ENCODE measurements at places on chromosomes 5 and 9.

DNA sequence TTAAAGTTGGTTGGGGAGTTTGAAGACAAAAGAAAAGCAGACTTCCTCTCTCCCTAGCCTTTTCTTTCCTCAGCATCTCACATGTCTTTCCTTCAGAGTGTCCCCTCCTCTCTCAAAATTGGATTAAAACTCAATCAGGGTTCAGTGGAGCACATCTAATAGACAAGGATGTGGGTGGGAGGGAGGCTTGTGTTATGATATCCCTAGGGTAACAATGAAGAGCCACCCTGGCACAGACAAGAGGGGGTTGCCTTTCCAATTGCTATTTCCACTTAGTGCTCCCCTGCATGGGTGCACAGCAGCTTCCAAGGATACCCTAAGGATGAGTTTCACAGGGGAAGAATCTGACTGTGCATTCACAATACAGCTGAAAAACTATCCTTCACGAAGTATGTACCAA is 585.2 kb upstream of the C9orf72 start:
- DNase-seq: no peak

DNA sequence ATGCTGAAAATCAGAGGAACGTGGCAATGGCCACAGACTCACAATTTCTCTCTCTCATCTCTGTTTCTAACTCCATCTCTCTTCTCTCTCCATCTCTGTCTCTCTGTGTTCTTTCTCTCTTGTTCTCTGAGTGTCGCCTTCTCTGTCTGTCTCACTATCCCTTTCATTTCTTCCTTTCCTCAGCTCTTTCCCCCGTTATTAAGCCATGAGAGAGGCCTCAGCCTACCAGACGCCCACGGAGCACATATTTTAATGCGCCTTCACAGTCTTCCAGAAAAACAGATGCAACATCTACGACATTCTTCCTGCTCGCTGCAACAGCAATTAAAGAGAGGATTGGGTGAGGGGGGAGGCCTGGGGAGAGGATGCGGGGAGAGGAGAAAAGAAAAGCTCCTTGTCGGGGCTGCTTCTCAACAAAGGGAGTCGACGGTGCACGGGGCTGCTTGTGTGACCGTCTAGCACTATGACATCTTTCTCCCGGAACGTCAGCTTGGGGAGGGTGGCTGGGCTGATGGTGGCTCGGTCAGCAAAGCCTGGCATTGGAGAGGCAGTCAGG is 37.7 kb upstream of the NEURL1B start:
- DNase-seq: no peak

DNA sequence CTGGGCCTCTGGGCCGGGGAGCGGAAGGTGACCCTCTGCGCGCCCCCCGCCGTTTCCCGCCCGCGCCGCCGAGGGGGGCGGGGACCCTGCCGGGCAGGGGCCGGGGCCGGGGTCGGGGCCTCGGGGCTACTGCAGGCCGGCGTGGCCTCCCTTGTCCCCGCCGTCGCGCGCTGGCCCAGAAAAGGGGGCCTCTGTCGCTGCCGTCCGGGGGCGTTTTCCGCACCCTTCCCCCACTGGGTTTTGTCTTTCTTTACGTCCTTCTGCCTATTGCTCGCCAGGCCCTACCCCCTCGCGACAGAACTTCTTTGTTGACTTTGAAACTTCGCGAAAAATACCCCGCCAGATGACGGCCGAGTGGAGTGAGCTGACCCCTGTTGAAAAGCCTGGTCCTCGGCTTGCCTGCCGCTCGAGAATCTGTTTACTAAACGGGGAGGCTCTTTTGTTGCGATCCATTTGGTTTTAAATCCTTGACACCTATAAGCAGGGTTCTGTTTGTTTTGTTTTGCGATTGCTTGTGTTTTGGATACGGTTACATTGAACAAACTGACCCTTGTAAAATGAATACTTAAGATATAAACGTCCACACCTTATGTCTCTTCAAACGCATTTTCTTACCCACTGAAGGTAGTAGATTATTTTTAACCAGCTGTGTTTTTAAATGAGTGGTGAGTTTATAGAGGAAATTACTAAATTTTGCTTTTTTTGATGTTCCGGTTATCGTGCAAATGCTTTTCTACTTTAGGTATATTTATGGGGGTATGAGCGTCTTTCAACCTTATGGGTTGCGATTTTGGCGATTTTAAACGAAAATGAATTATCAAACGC is 765 bp downstream of the MARCHF6 start:
- DNase-seq: peak; percentile 41

DNA sequence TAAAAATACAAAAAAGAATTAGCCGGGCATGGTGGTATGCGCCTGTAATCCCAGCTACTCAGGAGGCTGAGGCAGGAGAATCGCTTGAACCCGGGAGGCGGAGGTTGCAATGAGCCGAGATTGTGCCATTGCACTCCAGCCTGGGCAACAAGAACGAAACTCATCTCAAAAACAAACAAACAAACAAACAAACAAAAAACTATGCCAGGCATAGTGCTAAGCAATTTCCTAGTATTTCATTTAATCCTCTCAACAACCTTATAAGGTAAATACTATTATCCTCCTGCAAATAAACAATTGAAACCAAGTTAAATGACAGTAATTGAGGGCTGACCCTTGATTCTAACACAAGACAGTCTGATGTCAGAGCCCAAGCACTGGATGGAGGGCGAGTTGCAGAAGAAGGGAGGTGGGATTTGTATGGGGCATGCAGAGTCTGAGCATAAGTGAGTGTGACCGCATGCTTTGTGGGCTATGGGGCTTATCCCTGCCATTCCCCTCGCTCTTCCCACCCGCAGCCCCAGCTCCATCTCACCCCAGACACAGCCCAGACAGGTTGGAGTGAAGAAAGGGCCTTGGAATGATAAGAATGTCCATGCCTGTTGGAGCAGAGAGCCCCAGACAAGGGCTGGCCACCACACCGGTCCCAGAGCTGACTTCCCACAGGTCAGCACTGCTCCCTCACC is 24.3 kb upstream of the RPS14 start:
- DNase-seq: no peak

GRCh38 chr5:159581502-159582249 is 251.4 kb upstream of the IL12B start:
- peak; percentile 83 for DNase-seq

- DNase-seq: no peak
Observed at GRCh38 chr5:167639273-167639672, 652.2 kb upstream of the WWC1 start.

- no peak for DNase-seq
Observed at GRCh38 chr9:123380852-123381705, 25.1 kb downstream of the CRB2 start.

DNA sequence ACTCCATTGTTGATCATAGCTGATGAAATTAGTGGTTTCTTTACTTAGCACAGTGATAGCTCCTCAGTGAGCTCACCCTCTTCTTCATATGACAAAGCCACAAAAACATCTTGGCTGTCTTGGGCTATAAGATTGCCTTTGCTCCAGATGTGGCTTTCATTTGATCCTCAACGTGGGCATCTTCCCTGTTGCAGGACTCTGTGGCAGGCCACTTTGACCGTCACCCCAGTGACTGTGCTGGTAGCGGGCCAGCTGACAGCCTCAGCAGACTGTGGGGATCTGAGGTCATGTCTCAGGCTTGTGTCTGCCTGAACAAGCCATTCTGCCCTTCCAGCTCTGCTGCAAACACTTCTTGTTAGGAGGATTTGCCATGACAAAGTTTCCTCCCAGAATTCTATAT is 422.2 kb downstream of the NR2F1-AS1 start:
- DNase-seq: no peak

DNA sequence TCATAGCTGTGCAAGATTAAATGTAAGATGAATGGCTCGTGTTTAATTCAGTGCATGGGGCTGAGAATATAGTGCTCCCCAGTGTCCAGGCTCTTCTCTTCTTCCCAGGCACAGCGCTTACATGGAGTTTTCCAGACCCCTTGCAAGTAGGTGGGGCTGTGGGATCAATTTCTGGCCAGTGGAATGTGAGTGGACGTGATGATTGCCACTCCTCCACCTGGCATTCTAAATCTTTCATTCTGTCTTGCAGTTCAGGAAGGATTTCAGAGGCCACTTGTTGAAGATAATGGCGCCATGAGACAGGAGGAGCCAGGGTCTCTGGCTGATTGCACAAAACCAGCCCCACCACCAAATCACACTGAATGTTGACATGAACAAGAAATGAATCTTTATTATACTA is 7.2 kb upstream of the PIP5K1B start:
- DNase-seq: no peak

DNA sequence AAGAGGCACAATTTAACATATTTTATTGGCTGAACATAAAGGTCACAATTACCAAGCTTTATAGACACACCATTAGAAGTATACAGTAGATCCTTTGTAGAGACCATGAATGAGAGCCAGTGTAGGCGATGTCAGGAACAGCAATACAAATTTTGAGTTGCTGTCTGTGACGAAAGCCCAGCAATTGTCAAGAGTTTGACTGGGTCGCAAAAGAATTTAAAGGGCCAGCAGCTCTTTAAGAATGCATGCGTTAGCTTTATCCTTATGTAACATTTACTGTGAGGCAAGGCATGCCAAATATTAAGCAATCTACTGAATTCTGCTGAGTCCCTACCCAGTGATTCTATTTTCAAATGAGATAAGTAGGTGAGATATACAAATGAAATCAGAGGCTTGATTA is 236.9 kb downstream of the ARRDC3 start:
- no peak for DNase-seq

- DNase-seq: no peak
Observed at GRCh38 chr5:114581136-114581535, 219.3 kb downstream of the KCNN2 start.

DNA sequence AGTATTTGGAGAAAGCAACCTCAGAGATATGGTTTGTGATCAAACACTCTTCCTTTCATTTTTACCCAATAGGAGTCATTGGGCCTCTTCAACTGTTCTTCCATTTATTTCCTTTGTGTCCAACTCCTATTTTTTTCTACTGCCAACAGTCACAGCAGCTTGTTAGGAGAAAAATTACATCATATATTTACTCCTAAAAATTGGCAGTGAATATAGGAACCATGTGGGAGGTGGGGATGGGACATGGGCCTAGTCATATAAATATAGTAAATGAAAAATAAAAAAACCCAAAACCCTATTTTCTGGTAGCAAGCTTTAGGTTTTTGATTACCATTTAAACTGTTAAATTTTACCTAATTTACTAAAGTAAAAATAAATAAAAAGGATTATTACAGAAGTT is 134.9 kb upstream of the MPDZ start:
- DNase-seq: no peak

GRCh38 chr9:98572796-98573195 is 135.9 kb downstream of the GABBR2 start:
- no peak for DNase-seq

DNA sequence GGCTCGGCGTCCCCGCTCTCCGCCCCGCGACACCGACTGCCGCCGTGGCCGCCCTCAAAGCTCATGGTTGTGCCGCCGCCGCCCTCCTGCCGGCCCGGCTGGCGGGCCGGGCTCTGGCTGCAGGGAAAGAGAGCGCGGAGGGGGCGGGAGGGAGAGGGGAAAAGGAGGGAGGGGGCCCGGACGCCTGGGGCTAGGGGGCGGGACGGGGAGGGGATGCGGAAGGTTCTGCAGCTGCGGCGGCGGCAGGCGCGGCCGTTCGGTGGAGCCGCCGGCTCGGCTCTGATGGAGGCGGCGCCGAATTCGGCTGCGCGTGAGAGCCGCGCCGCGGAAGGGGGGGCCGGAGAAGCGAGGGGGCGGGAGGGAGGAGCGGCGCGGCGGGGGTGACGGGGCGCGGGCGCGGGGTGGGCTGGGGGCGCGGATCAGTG is at the start of gene MARCHF11:
Gene MARCHF11 (minus strand): TSS at position 281 of the 425 bp plus-strand sequence. CDS start 216 bp downstream, at position 65.
- no peak for DNase-seq

GRCh38 chr5:134902071-134902801 is 2.7 kb upstream of the PCBD2 start:
- no peak for DNase-seq

- peak; percentile 44 for DNase-seq
Observed at GRCh38 chr5:142053426-142054151, 40.8 kb upstream of the GNPDA1 start.

GRCh38 chr9:98380065-98380681 is 124.7 kb upstream of the TBC1D2 start:
- peak; percentile 28 for DNase-seq

DNA sequence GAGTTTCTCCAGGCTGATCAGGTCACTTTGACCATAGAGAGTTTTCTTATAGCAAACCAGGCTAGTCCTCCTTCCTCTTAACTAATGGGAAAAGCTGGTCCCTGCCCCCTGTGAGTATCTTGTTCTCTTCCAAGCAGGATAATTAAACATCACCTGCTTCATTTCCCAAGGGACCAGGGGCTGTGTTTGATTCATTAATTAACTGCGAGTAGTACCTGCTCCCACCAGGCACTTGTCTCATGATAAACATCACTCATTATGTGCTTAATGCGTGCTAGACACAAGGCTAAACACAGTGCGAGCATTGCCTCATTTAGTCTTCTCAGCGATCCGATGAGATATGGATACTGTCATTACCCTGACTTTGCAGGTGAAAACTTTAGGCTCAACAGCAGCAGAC is 1.7 kb upstream of the FAM163B start:
- DNase-seq: no peak

DNA sequence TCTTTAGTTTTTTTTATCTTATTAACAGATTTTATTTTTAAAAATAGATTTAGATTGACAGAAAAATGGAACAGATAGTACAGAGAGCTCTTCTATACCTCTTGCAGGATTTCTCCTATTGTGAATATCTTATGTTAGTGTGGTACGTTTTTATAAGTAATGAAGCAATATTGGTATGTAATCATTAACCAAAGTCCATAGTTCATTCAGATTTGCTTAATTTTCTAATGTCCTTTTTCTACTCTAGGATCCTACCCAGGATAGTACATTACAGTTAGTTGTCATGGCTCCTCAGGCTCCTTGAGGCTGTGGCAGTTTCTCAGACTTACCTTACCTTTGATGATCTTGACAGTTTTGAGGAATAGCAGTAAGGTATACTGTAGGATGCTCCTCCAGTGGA is 30.4 kb downstream of the PPP2R2B start:
- DNase-seq: no peak

DNA sequence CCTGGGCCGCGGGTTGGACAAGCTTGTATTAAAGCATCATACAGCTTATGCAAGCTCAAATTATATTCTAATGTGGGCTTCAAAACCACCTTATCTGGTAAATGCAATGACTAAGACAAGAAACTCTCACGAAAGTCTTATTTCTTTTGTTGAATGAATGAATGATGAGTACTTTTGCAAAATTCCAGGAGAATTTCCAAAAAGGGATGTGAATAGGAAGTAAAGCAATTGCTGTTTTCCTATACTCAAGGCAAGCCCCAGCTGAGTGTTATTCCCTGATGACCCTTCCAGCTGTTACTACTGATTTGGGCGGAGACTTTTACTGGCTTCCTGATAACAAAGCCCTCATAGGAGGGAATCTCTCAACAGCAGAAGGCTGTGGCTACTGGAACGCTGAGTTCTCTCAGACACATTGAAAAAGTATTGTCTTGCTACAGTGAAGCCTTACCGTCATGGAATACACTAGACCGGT is 162.8 kb downstream of the SREK1 start:
- DNase-seq: no peak

DNA sequence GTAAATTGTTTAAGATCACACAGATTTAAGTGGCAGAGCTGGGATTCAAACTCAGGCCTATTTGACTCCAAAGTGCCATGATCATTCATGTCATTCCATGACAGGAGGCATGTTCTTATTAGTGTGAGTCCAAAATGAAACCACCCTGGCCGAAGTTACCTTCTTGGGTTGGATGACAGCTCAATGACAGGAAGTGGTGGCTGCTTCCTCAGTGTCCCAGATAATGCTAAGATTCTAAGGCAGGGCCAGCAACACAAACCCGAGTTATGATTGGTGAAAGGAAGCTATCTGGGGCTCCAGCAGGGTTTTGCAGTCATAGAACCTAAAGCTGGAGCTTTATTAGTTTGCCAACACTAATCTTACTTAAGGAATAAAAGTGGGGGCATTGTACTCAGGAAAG is 340.4 kb downstream of the SLIT3 start:
- no peak for DNase-seq
